ENCODE measurements at places on chromosomes 13 and 19. TPM values are rescaled to one million over a fixed set of nuclear protein-coding genes. Genes with fewer than 3 reads are reported as not detected.

DNA sequence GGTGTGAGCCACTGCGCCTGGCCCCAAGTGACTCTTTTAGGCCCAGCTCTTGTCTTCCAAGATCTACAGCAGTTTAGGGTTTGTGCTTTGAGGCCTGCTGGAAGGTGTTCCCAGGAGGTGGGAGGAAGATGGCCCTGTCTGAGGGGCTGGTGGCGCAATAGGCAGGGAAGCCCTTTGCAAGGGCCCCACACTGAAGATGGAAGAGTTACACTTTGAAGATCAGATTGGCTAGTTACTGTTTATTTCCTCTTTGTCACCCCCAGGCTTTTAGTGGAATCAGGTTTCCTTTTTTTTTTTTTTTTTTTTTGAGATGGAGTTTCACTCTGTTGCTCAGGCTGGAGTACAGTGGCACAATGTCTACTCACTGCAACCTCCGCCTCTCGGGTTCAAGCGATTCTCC is 1.9 kb upstream of the RABAC1 start:
- DNase-seq = no peak
- peaks cover 4% of the 10 kb centered on the region for H3K36me3 ChIP-seq
- no peaks in the 10 kb centered on the region for H3K27me3 ChIP-seq
- H3K4me3 ChIP-seq = no peak overlapping the region
- H3K4me1 ChIP-seq = peaks cover 14% of the 10 kb centered on the region

- no peak overlapping the region for H3K4me3 ChIP-seq
- no peak overlapping the region for H3K27ac ChIP-seq
- no peaks in the 10 kb centered on the region for H3K36me3 ChIP-seq
- no peak for DNase-seq
- H3K27me3 ChIP-seq = no peaks in the 10 kb centered on the region
- no peaks in the 10 kb centered on the region for H3K4me1 ChIP-seq
Observed at GRCh38 chr13:42354241-42355091, 82.5 kb downstream of the AKAP11 start.

DNA sequence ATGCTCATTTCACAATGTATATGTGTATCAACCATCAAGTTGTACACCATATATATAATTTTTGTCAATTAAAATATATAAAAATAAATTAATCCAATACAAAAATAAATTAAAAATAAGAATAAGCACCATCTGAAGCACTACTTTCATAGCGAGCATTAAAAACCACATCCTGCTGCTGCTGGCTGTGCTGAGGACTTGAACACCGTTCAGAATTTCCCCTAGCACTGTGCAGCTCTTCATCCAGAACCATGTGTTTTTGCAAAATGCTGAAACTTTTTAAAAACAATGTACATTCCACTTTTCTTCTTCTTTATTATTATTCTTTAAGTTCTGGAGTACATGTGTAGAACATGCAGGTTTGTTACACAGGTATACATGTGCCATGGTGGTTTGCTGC is 40.0 kb upstream of the FOXO1 start:
- no peak overlapping the region for H3K4me3 ChIP-seq
- no peaks in the 10 kb centered on the region for H3K27me3 ChIP-seq
- DNase-seq = no peak
- H3K27ac ChIP-seq = no peak overlapping the region
- no peaks in the 10 kb centered on the region for H3K36me3 ChIP-seq

DNA sequence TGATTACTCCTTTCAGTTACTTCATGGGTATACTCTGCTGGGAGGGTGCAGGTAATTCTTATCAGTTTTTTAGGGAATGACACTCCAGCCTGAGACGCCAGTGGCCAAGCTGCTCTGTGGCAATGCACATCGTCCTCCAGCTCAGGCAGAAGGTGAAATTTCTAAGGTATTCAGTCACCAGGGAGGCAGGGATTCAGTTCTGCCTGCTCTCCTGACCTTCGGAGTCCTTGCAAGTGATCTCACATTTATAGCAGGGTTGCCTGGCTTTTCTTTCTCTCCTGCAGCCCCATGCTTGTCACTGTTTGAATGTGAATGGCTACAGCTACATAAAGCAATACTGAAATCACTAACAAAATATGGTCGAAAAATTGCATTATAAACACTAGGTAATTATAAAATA is 1447.5 kb downstream of the EFNB2 start:
- DNase-seq = no peak
- H3K36me3 ChIP-seq = no peaks in the 10 kb centered on the region
- no peaks in the 10 kb centered on the region for H3K4me1 ChIP-seq
- no peak overlapping the region for H3K27ac ChIP-seq

LGI4 gene
- 1.1 TPM for total RNA-seq
